ENCODE measurements at places on chromosomes 13 and 19. TPM values are rescaled to one million over a fixed set of nuclear protein-coding genes. Genes with fewer than 3 reads are reported as not detected.

Gene CCDC169
- polyA plus RNA-seq: 2.5 TPM

Gene ARHGAP33
- polyA plus RNA-seq: 90.3 TPM

Gene VSTM2B
- 0.09 TPM for polyA plus RNA-seq

DNA sequence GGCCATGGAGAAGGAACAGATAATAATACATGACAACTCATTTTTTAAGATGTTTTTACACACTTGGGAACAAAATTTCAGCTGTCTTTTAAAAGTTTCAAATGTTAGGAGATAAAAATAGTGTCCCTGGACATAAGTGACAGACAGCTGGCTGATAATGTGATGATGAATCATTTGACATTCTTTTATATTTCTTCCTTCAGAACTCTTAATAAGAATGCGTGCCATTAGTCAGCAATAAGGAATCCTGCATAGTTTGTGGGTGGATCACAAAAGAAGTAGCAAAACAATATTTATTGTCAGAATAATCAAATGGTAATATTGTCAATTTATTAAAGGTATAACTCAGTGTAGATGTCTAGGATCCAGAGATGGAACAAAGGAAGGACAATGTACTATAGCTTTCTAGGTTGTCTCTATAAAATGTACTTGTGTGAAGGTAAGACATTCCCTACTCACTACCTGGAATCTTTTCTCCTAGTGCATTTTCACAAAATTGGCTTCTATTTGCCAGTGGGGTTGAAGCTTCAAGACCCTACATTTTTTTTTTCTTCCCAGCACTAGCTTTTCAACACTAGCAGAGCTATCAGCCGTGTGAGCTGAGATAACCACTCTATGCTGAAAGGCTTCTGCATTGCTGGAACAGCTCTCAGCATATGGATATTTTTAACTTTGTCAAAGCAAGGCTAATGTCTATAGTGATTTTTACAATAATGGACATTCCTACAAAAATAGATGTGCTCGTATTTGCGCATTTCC lies 175.6 kb upstream of the SLITRK6 start:
- no peak for DNase-seq

Gene LGALS7
- not detected for polyA plus RNA-seq

Gene ZFP36
- polyA plus RNA-seq: 113 TPM

DNA sequence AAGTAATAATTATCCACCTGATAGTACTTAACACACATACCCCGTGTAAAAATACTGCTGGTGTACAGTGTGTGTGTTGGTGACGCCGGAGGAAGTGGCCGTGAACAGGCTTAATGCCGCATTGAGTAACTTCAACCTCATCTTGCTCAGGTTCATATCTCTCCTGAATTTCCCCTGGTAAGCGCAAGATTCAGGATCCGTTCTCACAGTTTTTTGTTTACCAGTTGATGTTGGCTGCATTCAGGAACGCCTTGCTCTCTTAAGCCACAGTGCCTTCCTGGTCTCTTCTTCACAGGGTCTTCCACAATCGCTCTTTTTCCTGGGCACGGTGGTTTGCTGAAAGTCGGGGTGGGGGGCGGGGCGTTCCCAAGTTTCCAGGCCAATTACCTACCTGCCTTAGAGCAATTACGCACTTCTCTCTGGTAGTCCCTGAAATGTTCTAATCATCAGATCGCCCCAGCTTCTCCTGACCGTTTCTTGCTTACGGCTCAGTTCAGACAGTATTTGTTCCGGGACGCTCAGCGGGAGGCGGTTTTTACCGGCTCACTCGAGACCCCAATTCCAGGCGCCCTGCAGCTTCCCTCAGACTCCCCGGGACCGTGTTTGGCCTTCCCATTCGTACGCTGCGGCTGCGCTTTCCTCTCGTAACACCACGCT lies 706 bp upstream of the DNAJC3 start:
- DNase-seq: peak; percentile 31

GRCh38 chr13:36275190-36276002 lies 22.2 kb downstream of the CCDC169 start:
- DNase-seq: no peak

Gene FFAR3
- polyA plus RNA-seq: 0.17 TPM

Gene GAPDHS
- not detected for polyA plus RNA-seq

GRCh38 chr13:43200736-43201135 lies 177.3 kb downstream of the DNAJC15 start:
- no peak for DNase-seq

Gene XAB2
- 81.2 TPM for polyA plus RNA-seq

DNA sequence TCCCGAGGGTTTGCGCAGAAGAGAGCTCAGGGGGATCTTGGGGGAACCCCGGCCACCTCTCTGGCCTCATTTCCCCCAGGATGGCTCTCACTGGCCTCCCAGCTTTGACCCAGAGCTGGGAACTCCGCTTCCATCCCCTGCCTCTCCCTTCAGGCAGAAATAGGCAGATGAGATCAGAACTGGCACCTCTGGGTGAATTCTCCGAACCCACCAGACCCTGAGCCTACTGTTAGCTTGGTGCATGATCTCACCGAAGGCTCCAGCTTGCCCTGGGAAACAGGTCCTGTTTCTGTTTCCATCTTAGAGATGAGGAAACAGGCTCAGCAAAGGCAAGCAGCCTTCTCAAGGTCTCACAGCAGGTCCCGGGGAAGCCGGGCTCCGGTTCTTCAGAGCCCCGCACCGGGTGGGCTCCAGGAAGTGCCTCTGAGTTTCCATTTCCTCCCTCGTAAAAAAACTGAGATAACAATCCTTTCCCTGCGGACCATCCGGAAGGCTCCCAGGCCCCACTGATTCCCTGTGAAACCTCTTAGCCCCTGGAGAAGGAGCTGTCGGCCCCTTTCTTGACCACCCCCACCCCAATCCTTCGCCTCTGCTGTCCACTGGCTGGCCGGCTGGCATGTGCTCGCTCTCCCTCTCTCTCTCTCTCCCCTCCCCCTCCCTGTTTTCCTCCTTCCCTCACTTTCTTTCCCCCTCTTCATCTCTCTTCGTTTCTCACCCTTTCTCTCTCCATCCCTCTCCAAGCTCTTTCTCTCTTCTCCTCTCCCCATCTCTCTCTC lies 2.1 kb downstream of the NECTIN2 start:
- DNase-seq: peak; percentile 53

- DNase-seq: no peak
Measured at GRCh38 chr13:33352526-33352925, 67.0 kb upstream of the STARD13 start.

DNA sequence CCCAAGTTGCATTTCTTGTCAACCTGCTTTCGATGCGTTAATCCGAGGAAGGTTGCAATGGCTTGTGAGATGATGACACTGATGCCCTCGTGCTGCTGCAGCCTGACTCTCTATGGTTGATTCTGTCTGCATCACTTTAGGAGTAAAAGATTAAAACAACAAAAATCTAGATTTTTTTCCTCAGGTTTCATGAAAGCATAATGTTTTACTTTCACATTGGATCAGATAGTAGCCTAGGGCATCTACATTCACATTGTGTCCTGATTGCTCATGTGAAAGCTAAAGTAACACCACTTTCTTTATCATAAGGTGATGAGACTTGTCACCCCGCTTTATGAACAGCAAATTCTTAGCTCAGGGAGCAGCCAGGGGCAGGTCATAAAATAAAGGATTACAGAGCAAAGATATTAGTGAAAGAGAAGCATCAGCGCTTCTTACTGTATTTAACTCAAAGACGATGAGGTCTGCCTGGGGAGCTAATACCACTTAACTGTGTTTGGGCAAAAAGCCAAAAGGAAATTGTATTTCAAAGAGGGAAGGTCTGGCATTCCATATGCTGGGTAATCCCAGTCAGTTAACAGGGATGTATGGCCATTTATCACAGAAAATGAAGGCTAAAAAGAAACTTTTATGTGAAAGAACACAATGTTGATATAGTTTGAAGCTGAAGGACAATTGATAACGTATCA lies 270.5 kb downstream of the GPC6 start:
- no peak for DNase-seq

GRCh38 chr19:35306473-35307246 lies 14.7 kb downstream of the MAG start:
- no peak for DNase-seq

DNA sequence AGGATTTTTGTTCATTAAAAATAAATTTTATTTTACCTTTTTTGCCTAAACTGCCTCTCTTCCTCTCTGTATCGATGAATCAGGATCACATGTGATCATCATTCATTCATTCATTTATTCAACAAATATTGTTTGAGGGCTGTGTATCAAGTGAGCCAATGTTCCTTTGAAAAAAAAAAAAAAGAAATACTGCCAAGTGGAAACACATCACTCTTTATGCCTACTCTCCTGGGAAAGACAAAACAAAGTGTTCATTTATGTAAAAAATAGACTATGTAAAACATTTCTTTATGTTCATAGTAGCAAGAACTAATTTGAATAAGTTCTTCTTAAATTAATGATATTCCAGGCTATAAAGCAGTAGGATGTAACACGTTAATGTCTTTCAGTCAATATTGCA lies 233.1 kb downstream of the POSTN start:
- no peak for DNase-seq

GRCh38 chr19:15216363-15216762 lies 15.6 kb upstream of the NOTCH3 start:
- DNase-seq: no peak

DNA sequence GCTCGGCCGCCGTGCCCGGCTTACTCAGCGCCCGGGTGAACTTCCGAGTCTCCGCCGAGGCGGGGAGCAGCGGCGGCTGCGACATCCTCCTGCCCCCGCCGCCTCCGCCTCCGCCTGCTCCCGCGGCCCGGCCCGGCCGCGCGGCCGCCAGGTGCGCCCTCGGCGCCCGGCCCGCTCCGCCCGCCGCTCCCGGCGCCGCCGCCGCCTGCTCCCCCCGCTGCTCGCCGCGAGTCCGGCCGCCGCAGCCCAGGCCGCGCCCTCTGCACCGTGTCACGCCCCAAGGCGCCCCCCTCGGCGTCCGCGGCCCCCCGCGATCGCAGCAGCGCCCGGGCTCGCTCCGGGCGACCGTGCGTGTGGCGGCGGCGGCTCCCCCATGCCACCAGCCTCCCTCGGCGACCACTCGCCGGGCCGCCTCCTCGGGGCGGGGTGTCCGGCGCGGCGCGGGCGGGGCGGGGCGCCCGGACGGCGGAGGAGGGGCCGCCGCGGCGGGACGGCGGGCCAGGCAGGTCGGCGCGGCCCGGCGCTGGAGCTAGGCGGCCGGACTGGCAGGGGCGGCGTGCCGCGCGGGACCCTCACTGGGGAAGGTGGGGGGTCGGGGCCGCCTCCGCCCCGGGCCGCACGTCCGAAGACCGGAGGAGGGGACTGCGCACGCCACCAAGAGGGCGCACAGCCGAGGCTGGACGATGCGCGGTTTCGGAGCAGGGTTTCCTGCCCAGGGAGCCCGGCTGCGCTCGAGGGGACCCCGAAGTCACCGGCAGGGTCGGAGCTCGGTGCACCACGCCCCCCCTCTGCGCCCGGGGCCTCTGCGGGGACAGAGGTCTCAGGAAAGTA lies 108.6 kb upstream of the DOCK9 start:
- DNase-seq: peak; percentile 62

GRCh38 chr19:12784871-12785430 lies 6.3 kb upstream of the JUNB start:
- no peak for DNase-seq

Gene ZNF91
- 27.5 TPM for polyA plus RNA-seq

- no peak for DNase-seq
Measured at GRCh38 chr19:49165111-49165750, 7.6 kb downstream of the TRPM4 start.

- no peak for DNase-seq
Measured at GRCh38 chr13:89375839-89376238, 1704.7 kb downstream of the SLITRK5 start.

GRCh38 chr13:113112893-113113845 lies 7.6 kb downstream of the F7 start:
- DNase-seq: peak; percentile 7

Gene IZUMO4
- 17.4 TPM for polyA plus RNA-seq

Gene ONECUT3
- under 0.01 TPM for polyA plus RNA-seq

- DNase-seq: no peak
Measured at GRCh38 chr13:21470785-21471184, 11.7 kb upstream of the ZDHHC20 start.

GRCh38 chr13:96032717-96033116 lies 20.5 kb downstream of the UGGT2 start:
- no peak for DNase-seq

Gene AMER2
- 0.16 TPM for polyA plus RNA-seq

Gene CACNG8
- polyA plus RNA-seq: 0.03 TPM

GRCh38 chr13:35768073-35768472 lies 291.6 kb upstream of the MAB21L1 start:
- DNase-seq: no peak

DNA sequence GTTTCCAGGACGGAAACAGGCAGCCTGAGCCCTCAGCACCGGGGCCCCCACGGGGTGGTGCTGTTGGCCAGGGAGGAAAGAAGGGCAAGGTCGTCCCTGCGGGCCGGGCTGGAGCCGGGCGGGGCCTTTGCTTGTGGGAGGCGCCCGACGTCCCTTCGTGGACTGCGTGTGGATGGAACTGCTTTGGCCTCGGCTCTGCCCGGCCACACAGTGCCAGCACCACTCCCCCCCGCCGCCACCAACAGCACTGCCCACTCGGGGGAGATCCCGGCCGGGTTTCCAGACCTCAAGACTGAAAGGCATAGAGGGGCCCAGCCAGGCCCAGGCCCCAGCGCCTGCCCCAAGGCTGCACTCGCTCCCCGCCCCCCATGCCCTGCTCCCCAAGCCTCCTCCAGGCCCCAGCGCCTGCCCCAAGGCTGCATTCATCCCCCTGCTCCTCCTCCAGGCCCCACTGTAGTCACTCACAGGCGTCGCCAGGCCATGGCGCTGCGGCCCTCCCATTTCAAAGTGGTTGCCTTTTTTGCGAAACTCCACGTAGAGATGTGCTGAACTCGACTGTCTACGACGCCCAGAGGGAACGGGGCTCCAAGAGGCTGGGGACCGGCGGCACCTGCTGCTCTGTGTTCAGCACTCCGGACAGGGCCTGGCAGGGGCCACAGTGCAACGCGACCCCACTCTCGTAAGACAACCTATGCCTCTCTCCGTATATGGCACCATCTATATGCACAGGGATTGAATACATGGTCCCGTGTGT lies 22.5 kb downstream of the C13orf46 start:
- peak; percentile 90 for DNase-seq

- DNase-seq: no peak
Measured at GRCh38 chr13:101210774-101211173, 205.5 kb downstream of the NALCN start.
